ENCODE measurements at places on chromosomes 6 and 20.

- no peak for DNase-seq
Measured at GRCh38 chr20:53597030-53597482, 3.4 kb upstream of the ZNF217 start.

- no peak for DNase-seq
Measured at GRCh38 chr6:148525453-148525852, 182.8 kb downstream of the SASH1 start.

DNA sequence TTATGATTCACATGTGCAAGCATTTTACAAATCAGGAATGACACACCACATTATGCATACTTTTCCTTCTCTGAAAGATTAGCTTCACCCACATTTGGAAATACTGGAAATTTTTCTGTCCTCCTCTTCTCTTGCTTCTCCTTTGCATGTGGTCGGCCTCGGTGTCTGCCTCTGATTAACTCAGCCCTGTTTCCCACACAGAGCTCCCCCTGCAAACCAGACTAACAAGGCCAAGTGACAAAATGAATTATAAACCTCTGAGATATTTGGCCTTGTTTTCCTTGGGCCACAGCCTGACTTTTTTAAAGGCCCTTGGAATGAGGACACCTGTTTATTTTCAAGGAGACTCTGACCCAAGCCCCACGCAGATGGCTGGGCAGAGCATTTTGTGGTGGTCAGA lies 9.0 kb upstream of the CCN6 start:
- no peak for DNase-seq

DNA sequence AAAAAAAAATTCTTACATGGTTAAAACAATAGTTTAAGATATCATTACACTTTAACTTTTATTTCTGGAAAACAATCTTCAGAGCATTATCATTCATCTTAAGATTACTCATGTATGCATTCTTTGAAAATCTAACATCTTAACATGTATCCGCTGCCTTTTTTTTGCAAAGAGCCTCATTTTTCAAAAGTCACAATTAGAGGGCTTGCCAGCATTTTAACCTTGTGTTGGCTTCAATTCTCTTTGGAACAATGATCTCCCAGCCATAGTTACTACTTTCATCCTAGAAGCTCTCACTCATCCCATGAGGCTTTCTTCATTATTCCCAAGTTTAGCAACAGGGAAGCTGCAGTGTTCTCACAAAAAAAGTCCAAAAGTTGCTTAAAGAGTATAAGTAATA lies 330.8 kb downstream of the BCKDHB start:
- DNase-seq = no peak

- DNase-seq = no peak
Measured at GRCh38 chr6:144928847-144929246, 643.7 kb downstream of the UTRN start.

GRCh38 chr20:40486297-40486696 lies 202.7 kb downstream of the MAFB start:
- no peak for DNase-seq

DNA sequence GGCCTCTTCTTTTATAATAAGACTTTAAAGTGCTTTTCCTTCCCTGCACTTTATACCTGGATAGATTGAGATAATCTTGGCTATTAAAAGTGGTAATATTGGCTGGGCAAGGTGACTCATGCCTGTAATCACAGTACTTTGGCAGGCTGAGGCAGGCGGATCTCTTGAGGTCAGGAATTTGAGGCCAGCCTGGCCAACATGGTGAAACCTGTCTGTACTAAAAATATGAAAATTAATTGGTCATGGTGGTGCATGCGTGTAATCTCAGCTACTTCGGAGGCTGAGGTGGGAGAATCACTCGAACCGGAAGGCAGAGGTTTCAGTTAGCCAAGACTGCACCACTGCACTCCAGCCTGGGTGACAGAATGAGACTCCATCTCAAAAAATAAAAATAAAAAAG lies 197.1 kb upstream of the RGS17 start:
- no peak for DNase-seq

GRCh38 chr20:32510601-32511357 lies 74.4 kb downstream of the NOL4L start:
- DNase-seq = no peak

- DNase-seq = no peak
Measured at GRCh38 chr6:89536231-89536630, 102.3 kb downstream of the LYRM2 start.

GRCh38 chr6:21593412-21593926 lies at the start of gene SOX4:
Gene SOX4 (plus strand): TSS chr6:21593751. CDS start chr6:21594535, 784 bp downstream.
- peak; percentile 73 for DNase-seq

DNA sequence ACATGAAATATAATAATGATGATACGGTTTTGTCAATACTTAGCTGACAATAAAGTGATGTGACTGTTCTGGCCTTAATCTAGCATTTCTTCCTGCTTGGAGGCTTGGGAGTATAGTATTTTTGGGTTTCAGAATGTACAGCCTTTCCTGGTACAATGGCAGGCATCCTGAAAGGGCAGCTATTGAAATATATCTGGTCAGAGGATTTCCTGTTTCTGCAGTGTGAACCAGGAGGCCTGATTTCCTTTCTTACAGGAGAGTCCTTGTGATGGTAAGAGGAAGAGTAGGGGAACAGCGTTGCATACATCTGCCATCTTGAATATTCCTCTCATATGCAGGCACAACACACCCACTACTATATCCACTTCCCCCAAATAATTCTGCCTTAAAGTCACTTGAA lies 93.7 kb downstream of the MYO6 start:
- no peak for DNase-seq

DNA sequence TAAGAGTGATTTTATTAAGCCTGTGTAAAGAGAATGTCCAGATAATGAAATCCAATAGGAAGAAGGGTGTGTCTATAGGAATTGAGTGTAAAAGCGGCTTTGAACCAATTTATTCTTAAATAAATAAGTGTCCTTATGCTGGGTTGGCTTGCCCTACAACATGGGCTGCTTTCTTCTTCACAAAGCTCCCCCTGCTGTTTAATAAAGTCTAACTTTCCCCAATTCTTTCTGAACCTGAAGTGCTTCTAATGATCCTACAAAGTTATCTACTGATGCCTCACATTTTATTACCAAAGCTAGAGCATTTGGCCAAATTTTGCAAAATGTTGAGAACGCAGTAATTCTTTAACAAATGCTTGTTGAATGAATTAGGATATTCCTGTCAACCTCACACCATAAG lies 36.3 kb upstream of the SIRT5 start:
- DNase-seq = no peak

- no peak for DNase-seq
Measured at GRCh38 chr6:26332408-26332807, 32.6 kb upstream of the BTN3A2 start.

DNA sequence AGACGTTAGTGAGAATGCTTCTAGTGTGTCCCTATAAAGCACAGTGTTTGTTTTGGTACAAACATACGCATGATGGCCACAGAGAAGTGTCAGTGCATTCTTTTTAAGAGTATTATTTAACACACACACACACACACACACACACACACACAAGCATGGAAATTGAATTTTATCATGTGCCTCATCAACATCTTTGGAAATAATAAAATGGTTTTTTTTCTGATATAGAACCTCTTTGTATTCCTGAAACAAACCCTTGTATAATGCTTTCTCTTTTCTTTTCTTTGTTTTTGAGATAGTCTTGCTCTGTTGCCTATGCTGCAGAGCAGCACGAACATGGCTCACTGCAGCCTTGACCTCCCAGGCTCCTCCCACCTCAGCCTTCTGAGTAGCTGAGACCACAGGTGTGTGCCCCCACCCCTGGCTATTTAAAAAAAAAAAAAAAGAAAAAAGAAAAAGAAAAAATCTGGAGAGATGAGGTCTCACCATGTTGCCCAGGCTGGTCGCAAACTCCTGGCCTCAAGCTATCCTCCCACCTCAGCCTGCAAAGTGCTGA lies 116.2 kb upstream of the SYNDIG1 start:
- DNase-seq = no peak

DNA sequence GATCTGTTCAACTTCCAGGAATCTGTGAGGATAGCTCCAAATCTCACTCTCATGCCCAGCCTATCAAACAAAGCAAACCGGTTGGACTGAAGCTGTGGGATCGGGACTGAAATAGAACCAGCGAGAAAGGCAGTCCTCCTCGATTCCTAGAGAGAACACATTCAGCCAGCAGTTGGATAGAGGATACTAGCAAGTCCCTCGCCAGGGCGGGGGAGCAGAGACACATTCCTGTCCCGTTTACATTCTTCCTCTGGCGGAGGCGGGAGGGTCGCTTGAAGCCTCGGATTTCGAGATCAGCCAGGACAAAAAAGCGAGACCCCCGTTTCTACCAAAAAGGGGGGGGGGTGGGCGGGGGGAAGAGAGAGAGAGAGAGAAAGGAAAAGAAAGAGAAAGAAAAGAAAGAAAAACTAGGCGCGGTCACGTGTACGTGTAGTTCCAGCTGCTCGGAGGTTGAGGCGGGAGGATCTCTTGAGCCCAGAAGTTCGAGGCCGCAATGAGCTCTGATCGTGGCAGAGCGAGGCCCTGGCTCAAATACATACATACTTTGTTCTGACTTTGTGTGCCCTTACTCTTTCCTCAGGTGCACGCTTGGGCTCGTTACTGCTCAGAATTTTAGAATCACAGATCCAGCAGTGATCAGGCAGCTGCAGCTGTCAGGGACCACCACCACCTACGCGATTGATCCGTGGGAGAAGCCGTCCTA lies 19.5 kb downstream of the ZNF311 start:
- DNase-seq = peak; percentile 37

GRCh38 chr20:58852543-58853271 lies at the start of gene GNAS:
Gene GNAS (plus strand): TSS chr20:58852716.
- peak; percentile 74 for DNase-seq

- no peak for DNase-seq
Measured at GRCh38 chr6:5063617-5064016, 21.5 kb upstream of the PPP1R3G start.

Data from stimulated activated CD4-positive, alpha-beta T cell treated with anti-CD3 and anti-CD28 coated beads, Interleukin-15, amount 100 ng/mL, for 24 hours (primary cell).